CD8-positive, alpha-beta memory T cell (primary cell): ENCODE measurements at places on chromosomes 16 and 17.

- no peak for DNase-seq
Observed at GRCh38 chr16:79267146-79267545, 333.4 kb downstream of the MAF start.

DNA sequence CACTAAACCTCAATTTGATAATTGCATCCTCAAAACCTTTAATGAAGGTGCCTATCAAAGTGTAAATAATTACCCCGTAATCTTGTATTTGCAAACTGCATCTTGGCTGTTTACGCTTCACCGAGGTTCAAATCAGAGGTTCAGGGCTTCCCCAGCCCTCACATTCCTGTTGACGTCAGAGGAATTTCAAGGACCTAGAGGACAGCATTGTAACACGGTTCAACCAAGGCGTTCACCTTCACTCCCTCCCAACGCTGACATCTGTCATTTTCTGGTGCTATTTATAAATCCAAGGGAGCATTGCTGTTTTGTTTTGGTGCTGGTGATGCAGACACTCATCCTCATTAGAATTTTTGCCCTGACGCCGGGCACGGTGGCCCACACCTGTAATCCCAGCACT is 691.6 kb upstream of the RBFOX1 start:
- no peak for DNase-seq

DNA sequence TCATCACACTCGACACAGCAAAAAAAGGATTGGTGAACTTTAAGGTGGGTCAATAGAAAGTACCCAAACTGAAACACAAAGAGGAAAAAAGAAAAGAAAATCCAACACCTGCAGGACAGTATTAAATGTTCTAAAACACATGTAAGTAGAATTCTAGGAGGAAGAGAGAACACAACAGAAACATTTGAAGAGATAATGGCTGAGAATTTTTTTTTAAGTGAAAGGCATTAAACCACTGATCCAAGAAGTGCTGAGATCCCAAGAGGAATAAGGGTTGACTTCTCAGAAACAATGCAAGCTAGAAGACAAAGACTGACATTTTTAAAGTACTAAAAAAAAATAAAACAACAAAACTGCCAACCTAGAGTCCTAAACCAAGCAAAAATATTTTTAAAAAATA is 31.6 kb downstream of the VPS53 start:
- DNase-seq = no peak

GRCh38 chr16:6146356-6146755 is 1048.8 kb upstream of the EEF2KMT start:
- no peak for DNase-seq

GRCh38 chr17:41393294-41393693 is 4.1 kb downstream of the KRT31 start:
- DNase-seq = no peak

DNA sequence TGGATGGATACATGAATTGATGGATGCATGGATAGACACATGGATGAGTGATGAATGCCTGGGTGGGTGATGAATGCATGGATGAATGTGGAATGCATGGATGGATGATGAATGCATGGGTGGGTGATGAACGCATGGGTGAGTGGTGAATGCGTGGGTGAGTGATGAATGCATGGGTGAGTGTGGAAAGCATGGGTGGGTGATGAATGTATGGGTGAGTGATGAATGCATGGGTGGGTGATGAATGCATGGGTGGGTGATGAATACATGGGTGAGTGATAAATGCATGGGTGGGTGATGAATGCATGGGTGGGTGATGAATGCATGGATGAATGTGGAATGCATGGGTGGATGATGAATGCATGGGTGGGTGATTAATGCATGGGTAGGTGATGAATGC is 83.9 kb upstream of the HSBP1 start:
- DNase-seq = no peak

- no peak for DNase-seq
Observed at GRCh38 chr17:76150712-76151622, 9.9 kb upstream of the FOXJ1 start.

DNA sequence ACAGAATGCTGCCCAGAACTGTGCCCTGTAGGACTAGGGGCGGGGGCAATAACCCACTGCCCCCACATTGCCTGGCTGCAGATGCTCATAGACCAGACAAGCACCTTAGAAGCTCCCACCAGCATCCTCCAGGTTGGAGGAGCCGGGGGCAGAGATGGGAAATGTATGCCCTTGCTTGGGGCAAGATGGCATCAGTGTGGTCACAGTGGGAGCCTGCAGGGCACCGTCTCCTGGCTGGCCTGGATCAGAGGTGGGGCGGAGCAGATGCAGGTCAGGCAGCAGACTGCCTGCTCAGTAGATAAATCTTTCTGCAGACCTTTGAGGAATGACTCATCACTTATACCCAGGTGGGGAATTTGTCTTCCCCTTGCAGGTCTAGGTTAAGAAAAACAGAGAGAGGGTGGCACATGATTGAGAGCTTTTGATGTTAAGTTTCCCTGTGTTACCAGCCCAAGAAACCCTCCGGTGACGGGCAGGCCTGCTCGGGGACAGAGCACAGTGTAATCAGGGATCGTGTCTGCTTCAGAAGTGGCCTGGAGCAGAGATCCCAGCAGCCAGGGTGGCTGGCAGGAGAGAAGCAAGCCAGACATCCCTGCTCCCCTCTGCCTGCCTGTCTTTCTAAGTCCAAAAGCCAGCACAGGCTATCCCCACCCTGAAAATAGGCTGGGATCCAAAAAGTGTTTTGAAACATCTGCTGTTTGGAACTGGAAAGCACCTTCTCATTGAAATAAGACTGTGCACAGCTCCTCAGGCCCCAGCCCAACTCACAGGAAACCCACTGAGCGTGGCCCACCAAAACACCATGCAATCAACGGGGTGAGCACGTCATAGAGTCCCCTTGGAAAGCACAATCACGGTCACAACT is 50.7 kb upstream of the RPL38 start:
- no peak for DNase-seq

DNA sequence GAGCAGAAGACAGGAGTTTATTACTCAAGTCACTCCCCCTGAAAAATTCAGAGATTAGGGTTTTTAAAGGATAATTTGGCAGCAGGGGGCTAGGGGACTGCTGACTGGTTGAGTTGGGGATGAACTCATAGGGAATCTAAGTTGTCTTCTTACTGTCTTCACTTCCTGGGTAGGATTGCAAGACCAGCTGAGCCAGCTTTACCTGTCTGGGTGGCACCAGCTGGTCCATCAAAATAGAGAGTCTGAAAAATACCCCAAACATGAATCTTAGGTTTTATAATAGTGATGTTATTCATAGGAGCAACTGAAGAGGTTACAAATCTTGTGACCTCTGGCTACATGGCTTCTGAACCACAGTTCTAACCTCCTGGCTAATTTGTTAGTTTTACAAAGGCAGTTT is 157.9 kb downstream of the PPM1E start:
- DNase-seq = no peak

GRCh38 chr16:75491876-75492275 is 3.4 kb downstream of the CHST6 start:
- no peak for DNase-seq

DNA sequence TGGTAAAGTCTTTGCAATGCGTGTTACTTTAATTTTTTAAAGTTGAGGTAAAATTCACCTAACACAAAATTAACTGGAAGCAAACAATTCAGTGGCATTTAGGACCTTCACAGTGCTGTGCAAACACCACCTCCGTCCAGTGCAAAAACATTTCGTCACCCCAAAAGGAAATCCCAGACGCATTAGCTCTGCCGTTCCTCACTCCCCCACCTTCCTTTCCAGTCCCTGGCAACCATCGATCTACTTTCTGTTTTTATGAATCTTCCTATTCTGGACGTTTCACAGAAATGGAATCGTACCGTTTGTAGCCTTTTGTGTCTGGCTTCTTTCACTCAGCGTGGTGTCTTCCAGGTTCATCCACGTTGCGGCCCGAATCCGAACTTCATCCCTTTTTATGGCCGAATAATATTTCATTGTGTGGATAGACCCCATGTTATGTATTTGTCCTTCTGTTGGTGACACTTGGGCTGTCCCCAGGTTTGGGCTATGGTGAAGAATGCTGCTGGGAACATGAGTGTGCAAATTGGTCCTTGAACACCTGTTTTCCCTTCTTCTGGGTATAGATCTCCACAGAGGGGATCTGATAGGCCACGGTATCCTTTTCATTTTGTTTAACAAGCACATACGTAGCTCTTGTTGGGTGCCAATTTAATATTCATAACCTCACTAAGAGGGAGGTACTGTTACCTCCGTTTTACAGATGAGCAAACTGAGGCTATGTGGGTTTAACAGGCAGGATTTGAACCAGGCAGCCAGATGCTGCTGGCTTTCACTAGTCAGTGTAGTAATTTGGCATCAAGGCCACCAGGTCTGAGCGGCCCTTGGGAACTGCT is 232.0 kb upstream of the GSE1 start:
- DNase-seq = no peak
